Activated naive CD4-positive, alpha-beta T cell treated with anti-CD3 and anti-CD28 coated beads for 36 hours (primary cell): ENCODE measurements at places on chromosomes 4 and X. TPM values are rescaled to one million over a fixed set of nuclear protein-coding genes. Genes with fewer than 3 reads are reported as not detected.
A peak's percentile ranks its signal among the peaks of the same experiment; 100 is the strongest.

Gene CLTRN
- total RNA-seq, result 0.59 TPM

Gene CYTL1
- total RNA-seq, result not detected

Gene CDKL2
- 0.79 TPM for total RNA-seq

Gene GAGE1
- total RNA-seq, result not detected

Gene BMP3
- total RNA-seq, result not detected

Gene GYPB
- not detected for total RNA-seq

Gene RBMXL3
- not detected for total RNA-seq

Gene CCDC160
- total RNA-seq, result not detected

Gene SLC9B1
- total RNA-seq, result 3.5 TPM

DNA sequence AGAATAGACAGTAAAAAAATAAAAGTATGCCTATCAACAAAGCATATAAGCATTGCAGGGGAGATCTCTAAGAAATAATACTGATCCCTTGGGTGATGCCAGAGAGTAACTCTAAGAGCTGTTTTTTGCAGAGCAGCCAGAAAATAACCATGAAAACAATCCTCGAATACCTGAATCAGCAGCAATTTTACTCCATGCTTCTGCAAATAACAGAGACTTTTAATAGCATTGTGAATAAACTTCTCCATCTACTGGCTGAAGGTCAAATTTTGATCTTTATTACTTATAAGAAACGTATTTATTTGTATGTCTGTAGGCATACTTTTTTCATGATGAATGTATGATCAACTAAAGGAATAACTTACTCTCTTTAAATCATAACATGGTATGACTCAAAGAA is 334.5 kb downstream of the GALNTL6 start:
- no peak overlapping the region for H3K4me3 ChIP-seq
- H3K27ac ChIP-seq, result no peak overlapping the region
- no peaks in the 10 kb centered on the region for H3K36me3 ChIP-seq
- H3K27me3 ChIP-seq, result no peaks in the 10 kb centered on the region
- no peak for DNase-seq

DNA sequence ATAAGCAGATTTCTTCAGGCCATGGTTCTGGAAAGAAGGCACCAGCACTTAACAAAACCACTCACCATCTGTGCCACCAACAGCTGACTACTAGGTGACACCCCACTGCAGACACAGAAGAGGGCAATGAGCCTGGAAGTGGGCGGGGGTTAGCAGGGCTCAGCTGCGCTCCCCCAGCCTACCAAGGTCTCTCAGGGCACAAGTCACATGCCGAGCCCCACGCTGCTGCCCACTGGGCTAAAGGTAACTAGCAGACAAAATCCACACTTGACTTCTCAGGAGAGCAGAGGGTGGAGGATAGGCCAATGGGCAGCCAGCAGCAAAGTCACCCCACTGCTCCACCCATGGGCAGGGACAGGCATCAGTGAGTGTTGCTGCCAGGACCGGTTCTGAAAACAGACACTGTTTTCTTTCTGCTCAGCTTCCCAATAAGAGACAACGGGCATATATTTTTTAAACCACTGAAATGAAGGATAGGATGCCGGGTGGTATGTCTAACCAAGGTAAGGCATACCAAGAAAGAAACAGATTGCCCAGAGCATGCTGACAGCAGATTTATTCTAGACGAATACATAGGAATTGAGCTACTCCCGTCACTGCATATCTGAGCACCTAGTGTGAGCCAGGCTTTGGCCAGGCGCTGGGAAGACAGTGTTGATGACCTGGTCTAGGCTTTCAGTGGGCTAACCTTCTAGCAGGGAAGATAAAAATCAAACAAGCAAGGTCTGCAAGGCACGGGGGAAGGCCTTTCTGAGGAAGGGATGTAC is 20.1 kb downstream of the ACSL1 start:
- no peaks in the 10 kb centered on the region for H3K27me3 ChIP-seq
- no peak overlapping the region for H3K4me3 ChIP-seq
- H3K27ac ChIP-seq, result no peak overlapping the region

- no peaks in the 10 kb centered on the region for H3K27me3 ChIP-seq
- H3K36me3 ChIP-seq, result no peaks in the 10 kb centered on the region
- no peak overlapping the region for H3K4me3 ChIP-seq
- H3K4me1 ChIP-seq, result no peaks in the 10 kb centered on the region
These were observed 433.1 kb upstream of the FAM241A start for GRCh38 chr4:111712093-111712677.

GRCh38 chr4:106062452-106062875 is 167.2 kb downstream of the NPNT start:
- no peaks in the 10 kb centered on the region for H3K27me3 ChIP-seq
- peaks cover 8% of the 10 kb centered on the region for H3K36me3 ChIP-seq
- DNase-seq, result no peak
- no peaks in the 10 kb centered on the region for H3K4me1 ChIP-seq
- no peak overlapping the region for H3K27ac ChIP-seq

GRCh38 chr4:80173401-80173800 is 23.9 kb upstream of the PRDM8 start:
- H3K4me3 ChIP-seq, result no peak overlapping the region
- H3K27ac ChIP-seq, result peak overlapping the region; percentile 46

DNA sequence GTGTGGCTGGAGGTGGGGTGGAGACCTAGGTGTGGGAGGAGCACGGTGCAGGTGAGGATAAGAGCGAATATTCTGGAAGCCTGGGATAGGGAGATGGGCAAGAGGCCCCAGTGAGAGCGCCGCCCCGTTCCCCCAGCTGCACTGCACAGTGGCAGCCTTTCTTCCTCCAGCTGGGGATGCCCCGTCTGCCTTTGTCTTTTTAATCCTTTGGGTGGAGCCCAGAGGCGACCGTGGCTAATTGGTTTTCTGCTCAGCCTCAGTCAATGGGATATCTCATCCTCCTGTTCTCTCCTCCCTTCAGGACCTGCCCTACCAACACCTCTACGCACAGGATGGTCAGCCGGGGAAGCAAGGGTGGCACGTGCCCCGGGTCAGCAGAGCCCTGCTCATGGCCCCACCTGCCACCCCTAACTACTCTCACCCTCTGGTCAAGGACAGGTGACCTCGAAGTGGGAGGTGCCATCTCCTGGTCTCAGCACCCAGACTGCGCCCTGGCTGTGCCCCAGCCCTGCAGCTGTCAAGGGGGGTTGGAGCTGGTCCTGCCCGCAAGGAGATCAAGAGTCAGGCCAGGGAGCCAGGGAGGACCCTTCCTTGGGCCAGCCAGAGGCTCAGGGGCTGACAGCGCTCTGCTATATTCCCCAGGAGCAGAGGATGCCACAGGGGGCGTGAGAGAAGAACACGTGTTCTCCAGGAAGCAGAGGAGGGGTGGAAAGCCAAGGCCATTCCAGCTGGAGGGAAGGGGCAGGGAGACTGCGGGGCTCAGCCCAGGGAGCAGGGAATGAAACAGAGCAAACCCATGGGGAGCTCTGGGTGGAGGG is 64.0 kb downstream of the ADRA2C start:
- no peaks in the 10 kb centered on the region for H3K36me3 ChIP-seq
- DNase-seq, result no peak
- peaks cover 11% of the 10 kb centered on the region for H3K27me3 ChIP-seq
- no peak overlapping the region for H3K4me3 ChIP-seq
- H3K27ac ChIP-seq, result no peak overlapping the region

DNA sequence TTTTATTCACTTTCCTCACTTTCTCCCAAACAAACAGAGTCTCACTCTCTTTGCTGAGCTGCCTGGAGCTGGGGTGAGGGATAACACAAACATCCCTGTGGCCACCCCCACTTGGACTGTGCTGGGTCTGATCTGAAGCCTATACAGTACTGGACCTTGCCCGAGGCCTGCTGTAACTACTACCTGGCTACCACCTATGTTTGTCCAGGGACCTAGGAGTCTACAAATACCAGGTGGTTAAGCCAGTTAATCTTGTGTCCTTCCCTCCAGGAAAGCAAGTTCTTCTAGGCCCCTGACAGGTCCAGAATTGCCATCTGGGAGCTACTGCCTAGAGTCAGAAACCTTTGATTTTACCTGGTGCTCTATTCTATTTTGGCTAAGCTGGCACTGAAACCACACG is 87.3 kb downstream of the RTL3 start:
- no peaks in the 10 kb centered on the region for H3K36me3 ChIP-seq
- no peak overlapping the region for H3K4me3 ChIP-seq
- H3K27me3 ChIP-seq, result no peaks in the 10 kb centered on the region
- no peak for DNase-seq

DNA sequence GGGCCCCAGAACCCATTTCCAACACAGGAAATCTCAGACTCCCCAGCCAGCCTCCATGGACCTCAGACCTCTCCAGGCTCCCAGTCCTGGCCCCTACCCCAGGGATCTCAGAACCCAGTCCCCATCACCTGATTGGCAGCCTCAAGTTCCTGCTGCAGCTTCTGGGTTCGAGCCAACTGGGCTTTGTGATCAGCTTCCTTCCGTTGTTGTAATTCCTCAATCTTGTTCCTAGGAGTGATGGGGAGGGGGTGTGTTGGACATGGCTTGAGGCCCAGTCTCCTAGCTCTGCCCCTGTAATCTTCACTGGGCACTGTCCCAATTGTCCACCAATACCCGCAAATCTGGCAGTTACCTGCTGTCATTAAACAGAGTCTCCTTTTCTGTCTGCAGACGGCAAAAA is 12.6 kb downstream of the GRIPAP1 start:
- H3K36me3 ChIP-seq, result peaks cover 10% of the 10 kb centered on the region
- H3K27me3 ChIP-seq, result no peaks in the 10 kb centered on the region
- no peak for DNase-seq

GRCh38 chrX:108473979-108474378 is 34.3 kb downstream of the COL4A5 start:
- no peak for DNase-seq
- no peak overlapping the region for H3K4me3 ChIP-seq
- H3K27me3 ChIP-seq, result no peaks in the 10 kb centered on the region
- no peak overlapping the region for H3K27ac ChIP-seq

DNA sequence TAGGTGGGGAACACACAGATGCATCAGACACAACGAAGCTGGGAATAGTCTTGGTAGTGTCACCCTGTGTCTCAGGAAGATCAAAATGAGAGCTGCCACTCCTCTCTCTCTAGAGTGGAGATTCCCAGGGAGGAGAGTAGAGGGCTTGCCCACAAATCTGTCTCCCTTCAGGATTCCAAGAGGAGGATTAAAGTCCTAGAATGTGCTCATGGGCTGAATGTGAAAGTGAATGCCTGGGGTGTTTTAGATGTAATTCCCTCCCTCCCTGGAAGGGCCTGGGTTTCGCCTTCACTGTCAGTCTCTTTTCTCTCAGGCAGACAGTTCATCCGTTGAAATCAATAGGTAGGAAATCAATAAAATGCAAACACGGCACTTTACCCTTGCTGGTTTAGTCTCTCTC is 282.6 kb upstream of the PPARGC1A start:
- H3K4me1 ChIP-seq, result no peaks in the 10 kb centered on the region
- no peak overlapping the region for H3K4me3 ChIP-seq
- no peak for DNase-seq
- H3K36me3 ChIP-seq, result no peaks in the 10 kb centered on the region
- H3K27me3 ChIP-seq, result no peaks in the 10 kb centered on the region

DNA sequence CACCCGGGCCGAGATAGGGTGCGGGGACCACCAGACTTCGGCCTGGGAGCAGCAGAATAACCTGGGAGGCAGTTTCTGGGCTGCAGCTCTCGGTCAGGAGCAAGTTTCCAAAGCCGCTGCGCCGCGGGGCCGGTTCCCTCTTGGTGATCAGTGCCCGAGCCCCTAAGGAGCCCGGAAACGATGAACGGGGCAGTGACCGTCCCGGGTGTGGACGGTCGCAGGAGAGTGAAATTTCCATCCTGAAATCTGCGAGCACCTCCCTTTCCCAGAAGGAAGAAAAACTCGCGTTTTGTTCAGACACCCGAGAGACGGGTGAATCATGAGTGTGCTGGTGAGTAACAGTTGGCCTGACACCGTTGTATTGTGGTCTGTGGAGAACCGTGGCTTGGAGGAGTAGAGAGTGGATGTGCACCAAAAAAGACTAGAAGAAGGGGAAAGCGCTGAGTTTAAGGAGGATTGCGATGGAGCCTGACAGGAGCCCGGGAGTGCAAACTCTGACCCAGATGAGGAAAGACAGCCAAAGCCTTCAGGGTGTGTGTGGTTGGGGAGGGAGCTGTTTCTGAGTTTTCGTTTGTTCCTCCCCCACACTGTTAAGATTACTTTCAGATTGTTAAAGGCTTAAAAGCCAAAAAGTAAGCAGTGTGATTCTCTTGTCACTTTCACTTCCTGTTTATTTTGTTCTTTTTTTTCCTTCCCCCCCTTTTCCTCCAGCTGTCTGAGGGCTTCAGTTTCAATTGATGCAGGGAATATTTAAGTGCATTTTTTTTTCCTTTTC is 828 bp downstream of the MCUB start:
- peak; percentile 77 for DNase-seq
- H3K27me3 ChIP-seq, result no peaks in the 10 kb centered on the region
- peak overlapping the region; percentile 88 for H3K4me3 ChIP-seq
- H3K27ac ChIP-seq, result peak overlapping the region; percentile 95

DNA sequence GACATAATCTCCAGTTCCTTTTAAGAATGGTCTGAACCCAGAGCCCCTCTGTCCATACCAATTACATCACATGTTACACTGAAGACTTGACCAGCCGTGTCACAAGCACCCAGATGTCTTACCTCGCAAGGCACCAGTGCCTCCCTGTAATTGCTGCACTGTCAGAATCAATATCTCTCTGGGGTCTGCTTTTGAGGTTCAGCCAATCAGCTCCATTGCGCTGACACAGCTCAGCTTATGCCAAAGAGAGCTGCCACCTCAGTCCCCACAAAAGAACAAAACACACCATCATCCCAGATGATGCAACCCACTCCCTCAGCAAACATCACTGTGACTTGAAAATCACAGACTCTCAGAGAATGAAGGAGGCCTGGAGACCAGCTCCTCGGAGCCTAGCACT is 82.5 kb upstream of the SORBS2 start:
- H3K4me1 ChIP-seq, result no peaks in the 10 kb centered on the region
- H3K27ac ChIP-seq, result no peak overlapping the region
- no peak overlapping the region for H3K4me3 ChIP-seq
- no peak for DNase-seq
- no peaks in the 10 kb centered on the region for H3K36me3 ChIP-seq

GRCh38 chr4:128286474-128287058 is 1.0 kb downstream of the PGRMC2 start:
- peak; percentile 41 for DNase-seq
- peak overlapping the region; percentile 76 for H3K27ac ChIP-seq
- peak overlapping the region; percentile 76 for H3K4me3 ChIP-seq
- H3K27me3 ChIP-seq, result no peaks in the 10 kb centered on the region
- peaks cover 35% of the 10 kb centered on the region for H3K4me1 ChIP-seq

GRCh38 chr4:118968005-118968404 is 79.4 kb downstream of the SYNPO2 start:
- no peak overlapping the region for H3K27ac ChIP-seq
- no peaks in the 10 kb centered on the region for H3K36me3 ChIP-seq
- no peaks in the 10 kb centered on the region for H3K27me3 ChIP-seq
- H3K4me3 ChIP-seq, result no peak overlapping the region
- DNase-seq, result no peak

- DNase-seq, result no peak
- no peak overlapping the region for H3K27ac ChIP-seq
- no peaks in the 10 kb centered on the region for H3K4me1 ChIP-seq
- H3K27me3 ChIP-seq, result no peaks in the 10 kb centered on the region
- no peak overlapping the region for H3K4me3 ChIP-seq
- peaks cover 16% of the 10 kb centered on the region for H3K36me3 ChIP-seq
These were observed 219.0 kb downstream of the ARHGAP10 start for GRCh38 chr4:147950841-147951240.

- no peaks in the 10 kb centered on the region for H3K27me3 ChIP-seq
- no peaks in the 10 kb centered on the region for H3K4me1 ChIP-seq
- peaks cover 37% of the 10 kb centered on the region for H3K36me3 ChIP-seq
- no peak overlapping the region for H3K4me3 ChIP-seq
These were observed 24.5 kb upstream of the SCD5 start for GRCh38 chr4:82823062-82823461.
